Stimulated activated CD4-positive, alpha-beta T cell treated with anti-CD3 and anti-CD28 coated beads, Interleukin-12 subunit alpha, Interleukin-12 subunit beta, amount 100 ng/mL, for 24 hours (primary cell): ENCODE measurements at places on chromosomes 11 and 22.

DNA sequence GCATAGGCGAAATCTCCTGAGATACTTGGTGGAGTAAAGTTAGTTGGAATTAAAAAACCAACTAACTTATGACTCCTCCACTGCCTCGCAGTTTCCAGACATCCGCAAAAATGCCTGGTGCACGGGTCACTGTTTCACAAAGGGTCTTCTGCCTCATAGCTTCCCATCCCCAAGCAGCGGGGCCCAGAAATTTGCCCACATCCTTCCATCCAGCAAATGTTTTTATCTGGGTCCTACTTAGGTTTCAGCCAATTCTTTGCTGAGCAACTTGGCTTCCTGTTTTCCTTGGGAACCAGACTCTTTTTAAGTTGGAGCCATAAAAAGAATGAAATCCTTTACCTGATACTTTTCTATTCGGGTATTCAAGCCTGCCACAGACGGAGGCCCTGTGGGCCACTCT is 36.2 kb downstream of the FZD4 start:
- DNase-seq = no peak

DNA sequence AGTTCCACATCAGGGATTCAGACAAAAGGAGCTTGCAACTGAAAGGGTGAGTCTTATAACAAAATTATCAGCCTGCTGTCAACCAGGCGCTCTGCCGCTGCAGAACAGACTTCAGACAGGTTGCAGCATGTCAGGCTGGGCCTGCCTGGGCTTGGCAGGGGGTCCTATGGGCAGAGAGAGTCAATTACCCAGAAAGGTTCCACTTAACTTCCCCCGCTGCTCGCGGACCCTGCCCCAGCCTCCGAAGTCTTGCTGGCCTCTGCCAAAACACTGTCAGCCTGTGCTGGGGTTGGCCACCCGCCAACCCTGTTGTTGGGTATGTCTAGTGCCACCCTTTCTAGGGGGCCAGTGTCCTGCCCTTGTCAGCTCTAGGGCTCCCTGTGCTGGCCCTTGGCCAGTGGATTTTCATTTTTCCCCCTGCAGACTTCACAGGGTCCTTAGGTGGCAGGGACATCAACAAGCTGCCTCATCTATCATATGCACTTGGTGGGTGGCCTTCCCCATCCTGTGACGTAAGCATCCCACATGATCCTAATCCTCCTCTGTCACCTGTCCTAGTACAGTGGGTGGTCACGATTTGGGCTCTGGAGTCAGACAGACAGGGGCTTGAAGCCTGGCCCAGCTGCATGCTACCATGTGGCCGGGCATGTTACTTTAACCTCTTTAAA is 166.5 kb upstream of the CADM1 start:
- DNase-seq = no peak

GRCh38 chr11:849104-849824 is 6.6 kb downstream of the TSPAN4 start:
- no peak for DNase-seq

DNA sequence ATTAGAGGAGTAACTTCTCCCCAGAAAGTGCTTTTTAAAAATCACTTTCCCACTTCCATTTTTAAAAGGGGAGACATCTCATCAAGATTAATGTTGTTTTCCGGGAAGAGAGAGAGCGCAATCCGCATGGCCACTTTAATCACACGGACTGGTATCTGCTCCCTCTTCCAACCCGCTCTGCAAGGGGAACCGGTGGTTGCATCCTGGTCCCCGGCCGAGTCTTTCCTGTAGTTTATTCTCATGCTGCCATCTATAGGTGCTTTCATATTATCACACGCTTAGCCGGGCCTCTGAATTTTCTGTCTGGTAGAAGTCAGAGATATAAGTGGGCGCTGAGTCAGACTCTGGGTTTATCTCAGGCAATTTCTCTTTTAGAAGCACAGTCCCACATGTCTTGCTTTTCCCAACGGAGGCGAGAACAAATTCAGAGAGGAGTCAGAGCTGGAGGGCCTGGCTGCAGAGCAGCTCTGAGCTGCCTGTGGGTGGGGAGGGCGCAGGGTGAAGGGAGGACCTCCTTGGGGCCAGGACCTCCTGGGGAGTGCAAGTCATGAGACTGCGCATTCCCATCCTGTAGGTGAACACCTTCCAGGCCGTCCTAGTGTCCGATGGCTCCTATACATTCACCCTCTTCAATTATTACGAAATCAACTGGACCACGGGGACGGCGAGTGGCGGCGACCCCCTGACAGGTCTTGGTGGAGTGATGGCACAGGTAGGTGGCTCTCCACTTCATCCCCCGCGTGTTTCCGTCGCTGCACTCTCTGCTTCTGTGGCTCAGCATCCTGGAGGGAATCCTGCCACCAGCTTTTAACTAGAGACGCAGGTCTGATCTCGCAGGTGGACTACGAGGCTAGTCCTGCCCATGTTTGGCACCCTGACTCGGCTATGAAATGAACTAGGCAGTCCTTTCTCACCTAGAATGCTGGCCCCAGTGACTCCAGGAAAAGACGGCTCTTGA is 11.7 kb downstream of the TECTA start:
- peak; percentile 19 for DNase-seq

DNA sequence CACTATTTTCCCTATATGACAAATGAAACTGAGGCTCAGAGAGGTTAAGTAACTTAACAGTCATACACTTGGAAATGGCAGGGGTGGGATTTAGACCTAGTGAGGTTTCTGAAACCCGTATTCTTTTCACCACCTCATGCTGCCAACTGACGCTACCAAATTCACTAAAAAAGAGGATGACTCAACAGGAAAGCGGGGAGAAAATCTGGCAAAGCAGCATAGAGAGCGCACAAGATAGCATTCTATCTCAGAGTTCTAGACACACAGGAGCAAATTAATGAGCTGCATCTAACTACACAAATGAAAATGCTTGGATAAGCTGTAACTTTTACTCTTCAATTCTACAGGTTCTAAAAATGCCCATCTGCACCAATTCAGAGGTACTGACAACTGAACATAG is 136.4 kb downstream of the RBFOX2 start:
- DNase-seq = no peak

DNA sequence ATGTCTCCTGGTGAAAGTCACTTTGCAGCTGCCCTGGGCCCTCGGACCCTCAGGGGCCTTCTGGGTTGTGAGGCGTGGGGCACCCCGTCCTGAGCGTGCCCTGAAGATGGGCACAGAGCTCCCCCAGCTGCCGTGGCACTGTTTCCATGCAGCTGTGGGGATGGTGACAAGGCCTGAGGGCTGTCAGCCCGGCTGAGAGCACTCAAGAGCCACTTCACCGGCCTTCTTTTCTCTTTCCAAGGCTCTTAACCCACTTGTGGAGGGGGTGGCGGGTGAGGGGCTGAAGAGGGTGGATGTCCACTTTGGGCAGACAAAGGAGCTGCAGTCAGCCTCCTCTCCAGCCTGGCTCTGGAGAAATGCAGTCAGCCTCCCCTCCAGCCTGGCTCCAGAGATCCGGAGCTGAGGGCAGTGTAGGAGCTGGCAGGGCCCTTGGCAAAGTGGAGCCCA is 239.5 kb downstream of the ST3GAL4 start:
- no peak for DNase-seq

- no peak for DNase-seq
Measured at GRCh38 chr11:83303316-83303715, 17.1 kb upstream of the CCDC90B start.

GRCh38 chr11:12784445-12784844 is 110.2 kb downstream of the TEAD1 start:
- DNase-seq = no peak

DNA sequence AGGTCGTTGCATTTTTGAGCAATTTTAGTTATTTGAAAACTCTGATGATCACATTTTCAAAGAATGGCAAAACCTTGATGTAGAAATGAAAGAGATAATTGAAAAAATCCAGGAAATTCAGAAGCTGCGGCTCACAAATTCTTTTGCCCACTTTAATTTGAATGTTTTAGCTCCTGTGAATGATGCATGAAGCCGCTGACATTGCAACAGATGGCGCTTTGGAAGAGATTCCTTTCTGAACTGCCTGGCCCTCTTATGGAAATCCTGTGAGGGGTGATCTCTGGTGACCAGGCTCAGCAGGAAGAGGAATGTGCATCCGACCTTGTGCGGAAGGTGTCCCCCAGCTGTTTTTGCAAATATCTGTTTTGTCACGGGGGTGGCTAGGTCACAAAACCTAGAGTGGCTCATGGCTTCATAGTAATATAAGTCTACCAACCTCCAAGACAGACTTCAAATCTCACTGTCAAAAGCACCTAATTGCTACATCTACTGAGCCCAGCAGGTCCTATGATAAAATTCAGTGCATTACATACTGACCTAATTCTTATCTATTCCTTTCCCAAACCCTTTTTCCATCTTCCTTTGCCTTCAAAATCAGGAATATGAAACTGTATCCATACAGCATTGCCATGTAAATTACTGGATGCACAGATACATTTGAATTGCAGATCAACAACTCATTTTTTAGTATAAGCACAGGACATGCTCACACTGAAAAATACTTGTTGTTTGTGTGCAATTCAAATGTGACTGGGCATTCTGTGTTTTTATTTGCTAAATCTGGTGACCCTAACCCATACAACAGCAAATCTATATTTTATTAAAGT is 412.7 kb downstream of the ETS1 start:
- no peak for DNase-seq

DNA sequence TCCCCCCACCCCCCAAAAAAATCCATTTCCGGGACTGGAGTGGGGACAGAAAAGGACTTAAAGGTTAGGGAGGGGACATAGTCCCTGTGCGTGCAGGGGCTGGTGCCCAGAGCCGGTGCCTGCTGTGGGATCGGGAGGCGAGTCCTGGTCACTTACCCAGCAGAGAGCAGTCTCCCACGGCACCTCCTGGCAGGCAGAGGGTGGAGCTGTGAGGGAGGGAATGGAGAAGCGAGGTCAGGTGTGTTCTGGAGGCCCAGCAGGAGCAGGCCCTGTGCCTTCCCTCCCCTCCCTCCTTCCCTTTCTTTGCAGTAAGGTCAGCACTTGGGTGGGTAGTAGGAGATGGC is 28.4 kb downstream of the SHANK3 start:
- no peak for DNase-seq

GRCh38 chr11:43923406-43924111 is 18.9 kb upstream of the C11orf96 start:
- DNase-seq = no peak

- peak; percentile 52 for DNase-seq
Measured at GRCh38 chr22:50529897-50530579, at the start of gene TYMP. Gene TYMP, minus strand, starts transcription at chr22:50530012. Its CDS starts 303 bp downstream, at chr22:50529709.

DNA sequence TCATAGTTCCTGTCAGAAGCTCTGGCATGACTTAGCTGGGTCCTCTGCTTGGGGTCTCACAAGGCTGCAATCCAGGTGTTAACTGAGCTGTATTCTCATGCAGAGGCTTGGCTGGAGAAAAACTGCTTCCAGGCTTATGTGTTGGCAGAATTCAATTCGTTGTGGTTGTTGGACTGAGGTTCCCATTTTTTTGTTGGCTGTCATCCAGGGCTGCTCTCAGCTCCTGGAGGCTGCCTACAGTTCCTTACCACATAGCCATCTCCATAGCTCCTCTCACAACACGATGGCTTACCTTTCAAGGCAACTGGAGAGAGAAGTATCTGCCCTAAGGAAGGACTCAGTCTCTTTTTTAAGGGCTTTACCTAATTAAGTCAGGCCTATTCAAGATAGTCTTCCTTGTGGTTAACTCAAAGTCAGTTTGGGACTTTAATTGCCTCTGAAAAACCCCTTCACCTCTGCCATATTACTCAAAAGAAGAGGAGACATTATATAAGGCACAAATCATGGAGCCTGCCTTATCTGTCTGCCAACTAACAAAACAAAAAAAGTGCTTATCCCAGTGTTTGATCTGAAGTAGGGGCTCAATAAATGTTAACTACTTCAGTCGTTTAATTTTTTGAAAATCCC is 35.2 kb downstream of the OR2AG2 start:
- DNase-seq = no peak

DNA sequence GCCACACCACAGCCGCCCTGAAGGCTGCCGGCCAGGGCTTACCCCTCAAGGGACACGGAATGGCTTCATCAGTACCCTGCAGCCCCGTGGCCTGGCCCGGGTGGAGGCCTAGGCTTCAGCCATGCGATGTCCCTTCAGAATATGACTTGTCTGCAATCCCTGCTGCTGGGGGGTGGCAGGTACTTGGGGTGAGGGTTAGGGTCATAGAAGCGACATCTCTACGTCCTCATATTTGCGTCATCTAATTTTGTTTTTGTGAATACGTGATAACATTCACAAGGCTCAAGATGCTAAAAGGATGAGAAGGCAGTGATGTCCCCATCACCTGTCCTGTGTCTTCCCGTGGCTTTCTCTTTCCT is 6.4 kb downstream of the CCND1 start:
- no peak for DNase-seq

- DNase-seq = no peak
Measured at GRCh38 chr11:17606233-17607082, 59.4 kb downstream of the OTOG start.

- DNase-seq = no peak
Measured at GRCh38 chr11:75428989-75429640, 3.9 kb downstream of the KLHL35 start.
